Activated gamma-delta T cell (primary cell): ENCODE measurements at places on chromosomes 13 and 19.

DNA sequence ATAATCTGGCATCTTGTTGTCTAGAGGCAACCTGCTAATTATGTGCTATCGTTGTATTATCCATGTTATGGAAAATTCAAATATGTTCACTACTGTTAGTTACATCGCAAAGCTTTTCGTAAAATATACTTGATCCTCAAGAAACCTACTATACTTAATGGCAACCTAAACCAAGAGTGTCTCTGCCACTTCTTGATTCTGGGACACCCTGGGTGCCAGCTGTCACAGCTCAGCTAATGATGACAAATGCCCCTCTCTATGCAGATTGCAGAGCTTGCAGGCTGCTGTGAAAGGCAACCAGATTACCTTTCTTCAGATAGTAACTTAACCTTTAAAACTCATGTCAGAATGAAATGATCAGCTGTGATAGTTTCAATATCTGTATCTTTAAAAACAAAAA lies 8.9 kb upstream of the MAB21L1 start:
- DNase-seq, result no peak

GRCh38 chr19:35146746-35147459 lies 3.8 kb downstream of the FXYD7 start:
- no peak for DNase-seq

DNA sequence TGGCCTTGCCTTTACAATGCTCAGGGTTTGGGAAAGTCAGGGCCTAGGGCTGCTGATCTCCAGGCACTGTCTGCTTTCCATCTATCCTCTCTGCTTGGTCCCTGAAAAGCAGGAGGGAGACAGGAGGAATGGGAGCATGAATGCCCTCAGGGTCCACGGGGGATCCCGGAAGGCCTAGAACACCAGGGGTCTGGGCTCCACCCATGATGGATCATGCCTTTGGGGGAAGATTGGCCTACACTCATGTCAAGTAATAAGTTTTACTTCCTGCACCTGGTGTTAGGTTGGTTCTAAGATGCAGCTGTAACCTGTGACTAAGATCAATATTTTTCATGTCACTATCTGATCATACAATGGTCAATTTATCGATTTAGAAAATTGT lies 118.3 kb upstream of the GJB6 start:
- DNase-seq, result no peak

- DNase-seq, result no peak
Measured at GRCh38 chr19:19539698-19540063, 1.6 kb downstream of the CILP2 start.

DNA sequence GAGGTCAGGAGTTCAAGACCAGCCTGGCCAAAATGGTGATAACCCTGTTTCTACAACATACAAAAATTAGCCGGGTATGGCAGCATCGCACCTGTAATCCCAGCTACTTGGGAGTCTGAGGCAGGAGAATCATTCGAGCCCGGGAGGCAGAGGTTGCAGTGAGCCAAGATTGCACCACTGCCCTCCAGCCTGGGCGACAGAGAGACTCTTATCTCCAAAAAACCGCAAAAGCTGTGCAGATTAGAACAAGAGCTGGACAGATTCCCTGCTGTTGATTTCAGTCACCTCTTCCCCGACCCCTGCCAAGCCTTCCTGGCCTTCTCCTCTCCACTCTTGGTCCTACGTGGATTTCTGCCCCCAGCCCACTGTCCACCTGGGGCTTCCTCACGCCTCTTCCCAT lies 8.3 kb downstream of the CAMSAP3 start:
- no peak for DNase-seq

- no peak for DNase-seq
Measured at GRCh38 chr19:27751044-27751391, 1461.9 kb downstream of the UQCRFS1 start.

DNA sequence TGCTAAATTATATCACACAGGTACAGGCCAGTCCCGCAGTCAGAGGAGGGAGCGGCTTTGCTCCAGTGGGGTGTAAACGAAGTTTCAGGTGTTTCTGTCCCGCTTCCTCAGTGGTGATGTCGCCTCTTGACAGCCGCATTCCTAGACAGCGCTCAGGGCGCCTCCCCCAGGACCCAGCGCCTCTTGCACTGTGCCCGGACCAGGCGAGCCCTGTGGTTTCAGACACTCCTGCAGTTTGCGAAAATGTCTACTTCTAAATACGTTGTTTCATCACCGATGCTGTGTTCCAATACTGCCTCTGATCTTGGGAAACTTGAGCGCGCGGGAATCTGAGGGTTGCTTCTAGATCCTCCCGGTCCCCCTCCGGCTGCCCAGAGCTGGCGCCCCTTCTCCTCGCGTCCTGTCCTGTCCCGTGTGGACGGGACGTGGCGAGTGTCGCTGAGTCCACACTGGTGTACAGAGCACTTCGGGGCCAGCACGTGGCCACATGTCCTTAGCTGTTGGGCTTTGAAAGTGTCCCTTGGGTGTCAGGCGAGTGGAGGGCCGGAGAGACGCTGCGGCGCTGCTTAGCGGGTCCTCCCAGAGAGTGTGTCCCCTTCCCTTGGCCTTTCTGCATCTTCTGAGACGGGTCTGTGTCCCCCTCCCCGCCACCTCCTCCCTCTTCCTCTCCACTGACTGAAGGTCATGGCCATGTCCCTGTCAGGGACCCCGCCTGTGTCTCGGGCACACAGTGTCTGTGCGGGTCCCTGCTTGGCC lies 14.6 kb upstream of the RPS15 start:
- DNase-seq, result no peak

DNA sequence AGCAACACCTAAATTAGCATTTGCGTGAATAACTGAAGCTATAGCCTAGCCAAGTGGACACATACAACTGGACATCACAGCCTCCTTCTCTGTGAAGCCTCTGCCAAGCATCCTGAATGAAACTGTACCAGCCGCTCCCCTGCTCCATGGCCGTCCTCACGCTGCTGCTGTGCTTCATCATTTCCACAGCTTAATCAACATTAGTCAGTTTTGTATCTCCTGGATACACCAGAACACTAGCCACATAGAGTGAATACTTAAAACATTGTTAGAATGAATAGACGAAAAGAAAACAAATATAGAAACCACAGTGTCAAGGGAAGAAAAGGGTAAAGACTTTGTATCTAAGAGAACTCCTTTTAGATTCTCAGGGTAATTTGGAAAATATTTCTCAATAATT lies 1526.9 kb downstream of the EFNB2 start:
- DNase-seq, result no peak

GRCh38 chr13:100363874-100364273 lies 224.7 kb downstream of the GGACT start:
- DNase-seq, result no peak

DNA sequence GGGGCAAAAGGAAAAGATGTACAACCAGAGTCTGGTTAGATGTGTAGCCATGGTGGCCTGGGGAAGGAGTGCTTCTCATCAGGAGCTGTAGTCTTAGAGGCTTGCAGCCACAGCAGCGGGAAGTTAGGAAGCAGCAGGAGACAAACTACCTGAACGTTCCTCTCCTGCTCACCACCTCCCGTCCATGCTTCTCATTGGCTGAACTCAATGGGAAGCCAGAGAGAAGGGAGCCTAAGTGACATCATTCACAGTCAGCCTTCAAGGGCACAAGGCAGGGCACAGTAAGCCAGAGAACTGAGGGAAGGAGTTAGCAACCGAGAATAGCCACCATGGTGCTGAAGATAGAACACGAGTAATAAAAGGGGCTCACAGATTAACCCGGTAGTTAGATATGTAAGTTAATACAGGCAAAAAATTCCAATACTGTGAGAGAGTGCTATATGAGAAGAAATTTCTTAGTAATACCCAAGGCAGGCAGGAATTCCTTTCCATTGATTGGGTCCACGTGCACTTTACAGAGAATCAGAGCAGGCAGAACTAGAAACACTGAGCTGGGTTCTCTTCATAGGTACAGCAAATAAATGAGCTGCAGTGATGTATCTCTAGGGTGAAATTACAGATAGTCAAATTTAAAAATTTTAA lies 391.5 kb upstream of the DACH1 start:
- DNase-seq, result no peak

- no peak for DNase-seq
Measured at GRCh38 chr13:27508802-27509201, 58.4 kb upstream of the MTIF3 start.

DNA sequence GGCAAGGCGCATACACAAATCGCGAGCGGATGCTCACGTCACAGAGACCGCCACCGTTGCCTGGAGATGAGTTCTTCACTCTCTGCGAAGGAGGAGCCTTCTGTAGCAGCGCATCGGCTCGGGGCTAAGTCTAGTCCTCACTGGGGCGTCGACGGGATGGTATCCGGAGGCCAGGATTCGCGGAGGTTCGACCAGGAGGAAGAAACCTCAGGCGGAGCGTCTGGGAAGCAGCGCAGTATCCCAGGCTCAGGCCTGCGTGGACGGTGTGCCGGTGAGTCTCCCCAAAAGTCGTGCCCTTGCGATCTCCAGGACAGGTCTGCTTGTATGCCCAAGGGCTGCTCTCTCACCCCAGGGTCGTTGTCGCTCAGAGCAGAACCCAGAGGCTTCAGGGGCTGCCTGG lies 40.4 kb downstream of the ZNF146 start:
- DNase-seq, result no peak

GRCh38 chr19:13861714-13862531 lies 15.0 kb upstream of the NANOS3 start:
- DNase-seq, result peak; percentile 75

- no peak for DNase-seq
Measured at GRCh38 chr19:31070146-31071065, 278.8 kb downstream of the TSHZ3 start.

GRCh38 chr13:42649831-42650230 lies 75.9 kb downstream of the TNFSF11 start:
- DNase-seq, result no peak

- no peak for DNase-seq
Measured at GRCh38 chr13:33224686-33225085, 60.9 kb downstream of the STARD13 start.

DNA sequence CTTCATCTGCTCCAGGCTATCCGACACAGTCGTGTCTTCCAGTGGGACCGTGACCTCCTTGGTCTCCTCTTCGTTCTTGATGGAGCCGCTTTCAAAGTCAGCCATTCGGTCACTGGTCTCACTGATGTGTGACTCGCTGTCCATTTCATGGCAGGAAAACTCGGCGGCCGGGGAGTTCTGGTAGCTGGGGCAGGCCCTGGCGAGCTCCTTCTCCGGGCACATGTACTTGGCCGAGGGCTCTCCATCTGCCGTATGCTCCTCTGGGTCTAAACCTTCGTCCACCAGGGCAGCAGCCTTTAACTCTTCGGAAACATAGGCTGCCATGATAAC lies 69.8 kb downstream of the TSHZ3 start:
- no peak for DNase-seq

DNA sequence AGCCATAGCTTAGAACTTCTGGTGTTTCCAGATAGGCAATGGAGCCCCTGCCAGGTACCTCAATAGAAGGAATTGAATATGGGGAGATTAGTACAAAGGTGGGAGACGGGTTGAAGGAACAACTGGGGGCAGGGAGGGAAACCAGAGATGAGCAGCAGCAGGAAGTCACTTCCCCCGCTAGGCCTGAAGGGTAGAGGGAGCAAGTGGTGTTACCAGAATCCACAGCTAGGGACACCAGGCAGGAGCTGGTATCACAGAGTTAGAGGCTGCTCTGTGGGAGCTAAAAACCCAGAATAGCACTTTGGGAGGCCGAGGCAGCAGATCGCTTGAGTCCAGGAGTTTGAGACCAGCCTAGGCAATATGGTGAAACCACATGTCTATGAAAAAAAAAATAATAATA lies 15.3 kb upstream of the HNRNPUL1 start:
- DNase-seq, result no peak

DNA sequence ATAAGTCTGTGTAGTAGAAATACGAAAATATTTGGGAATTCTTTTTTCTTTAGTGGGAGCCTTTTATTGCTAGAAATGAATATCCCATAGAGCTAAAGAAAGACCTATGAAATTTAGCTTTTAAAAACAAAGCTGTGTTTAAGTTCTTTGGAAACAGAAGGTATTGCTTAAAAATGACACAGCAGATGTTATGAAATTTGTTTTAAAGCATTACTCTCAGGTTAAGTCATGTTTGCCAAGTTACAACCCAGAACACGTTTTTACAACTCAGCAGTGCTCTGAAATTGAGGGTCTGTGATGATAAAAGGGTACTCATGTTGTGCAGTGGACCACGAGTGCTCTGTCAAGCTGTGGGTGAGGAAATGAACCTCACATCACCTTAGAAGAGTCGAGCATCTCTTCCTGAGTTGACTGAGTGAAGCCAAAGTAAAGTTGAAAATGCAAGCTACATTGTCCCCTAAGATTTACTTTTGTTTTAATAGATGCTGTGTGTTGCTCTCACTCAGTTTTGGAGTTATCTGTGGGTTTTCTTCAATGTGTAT lies 161.1 kb downstream of the SHISA2 start:
- no peak for DNase-seq

DNA sequence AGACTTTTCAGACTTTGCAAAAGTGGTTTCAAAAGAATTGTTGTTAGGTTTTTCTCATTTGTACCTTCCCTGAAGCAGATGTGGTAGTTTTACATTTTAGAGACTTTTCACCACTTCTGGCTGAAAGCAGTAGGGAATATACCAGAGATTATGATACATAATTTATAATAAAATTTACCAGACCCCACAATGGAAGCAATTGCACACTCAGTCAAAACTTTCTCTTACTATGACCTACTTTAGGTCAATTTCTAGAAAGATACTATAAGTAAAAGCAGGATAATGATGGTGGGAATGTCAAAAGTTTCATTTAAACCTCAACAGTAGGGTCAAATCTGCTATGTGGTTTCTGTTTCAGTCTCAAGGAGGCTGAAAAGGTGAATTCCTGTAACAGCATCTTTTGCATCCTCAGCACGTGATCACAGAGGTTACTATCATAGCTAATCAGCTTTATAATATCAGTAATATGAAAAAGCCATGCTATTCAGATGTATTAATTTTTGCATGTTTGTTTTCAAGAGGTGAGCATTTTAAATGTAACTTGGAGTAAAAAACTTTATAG lies 26.9 kb downstream of the PCCA start:
- no peak for DNase-seq

- DNase-seq, result no peak
Measured at GRCh38 chr19:752652-753517, 2.0 kb downstream of the MISP start.

DNA sequence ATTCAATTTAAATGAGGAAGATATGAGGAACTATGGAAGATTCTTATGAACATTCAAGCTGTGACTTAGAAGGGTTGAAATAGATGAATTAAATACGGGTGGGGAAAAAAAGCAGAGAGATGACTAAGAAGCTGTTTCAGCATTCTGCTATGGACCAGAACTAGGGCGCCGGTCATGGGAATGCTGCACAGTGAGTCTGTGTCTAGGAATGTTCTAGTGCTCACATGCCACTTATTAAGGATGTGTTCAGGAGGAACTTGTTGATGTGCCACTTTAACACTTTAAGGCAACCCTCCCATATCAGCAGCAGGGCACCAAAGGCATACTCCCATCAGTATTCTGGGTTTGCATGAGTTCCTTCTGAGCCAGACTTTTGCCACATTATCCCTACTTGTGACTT lies 152.1 kb downstream of the POSTN start:
- no peak for DNase-seq

GRCh38 chr13:31310786-31311185 lies 111.0 kb downstream of the B3GLCT start:
- DNase-seq, result no peak
